ENCODE measurements at places on chromosomes 13 and 19.

GRCh38 chr19:49684251-49684982, 5.0 kb upstream of the ADM5 start:
- DNase-seq = peak; percentile 34

DNA sequence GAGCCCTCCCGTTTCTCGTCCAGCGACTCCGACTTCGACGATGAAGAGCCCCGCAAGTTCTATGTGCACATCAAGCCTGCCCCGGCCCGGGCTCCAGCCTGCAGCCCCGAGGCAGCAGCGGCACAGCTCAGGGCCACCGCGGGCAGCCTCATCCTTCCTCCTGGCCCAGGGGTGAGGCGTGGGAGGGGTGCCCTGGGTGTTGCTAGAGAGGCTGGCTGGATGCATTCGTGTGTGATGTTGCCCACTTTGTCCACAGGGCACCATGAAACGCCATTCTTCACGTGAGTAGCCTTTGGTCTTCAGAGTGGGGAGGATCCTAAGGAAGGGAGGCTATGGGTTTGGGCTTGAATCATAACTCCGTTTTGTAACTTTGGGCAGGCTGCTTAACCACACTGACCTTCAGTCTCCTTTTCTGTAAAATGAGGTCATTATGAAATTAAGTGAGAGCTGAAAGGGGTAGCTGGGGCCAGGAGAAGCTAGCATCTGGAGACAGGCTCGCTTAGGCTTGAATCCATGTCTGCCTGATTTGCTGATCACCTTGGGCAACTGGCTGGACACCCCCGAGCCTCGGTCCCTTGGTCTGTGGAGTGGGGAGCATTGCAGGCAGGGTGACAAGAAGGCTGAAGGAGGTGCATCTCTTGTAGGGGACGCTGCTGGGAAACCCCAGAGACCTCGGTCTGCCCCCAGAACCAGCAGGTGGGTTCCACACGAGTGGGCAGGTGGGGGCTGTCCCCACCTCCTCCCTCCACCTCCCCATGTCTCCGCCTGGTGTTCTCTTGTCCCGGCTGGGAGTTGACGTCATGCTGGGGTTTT, 18.7 kb upstream of the B3GNT3 start:
- no peak for DNase-seq

- DNase-seq = no peak
Measured at GRCh38 chr19:35955881-35956634, 19.9 kb downstream of the LRFN3 start.

GRCh38 chr19:56660381-56661107, 11.0 kb downstream of the ZNF835 start:
- DNase-seq = peak; percentile 56

DNA sequence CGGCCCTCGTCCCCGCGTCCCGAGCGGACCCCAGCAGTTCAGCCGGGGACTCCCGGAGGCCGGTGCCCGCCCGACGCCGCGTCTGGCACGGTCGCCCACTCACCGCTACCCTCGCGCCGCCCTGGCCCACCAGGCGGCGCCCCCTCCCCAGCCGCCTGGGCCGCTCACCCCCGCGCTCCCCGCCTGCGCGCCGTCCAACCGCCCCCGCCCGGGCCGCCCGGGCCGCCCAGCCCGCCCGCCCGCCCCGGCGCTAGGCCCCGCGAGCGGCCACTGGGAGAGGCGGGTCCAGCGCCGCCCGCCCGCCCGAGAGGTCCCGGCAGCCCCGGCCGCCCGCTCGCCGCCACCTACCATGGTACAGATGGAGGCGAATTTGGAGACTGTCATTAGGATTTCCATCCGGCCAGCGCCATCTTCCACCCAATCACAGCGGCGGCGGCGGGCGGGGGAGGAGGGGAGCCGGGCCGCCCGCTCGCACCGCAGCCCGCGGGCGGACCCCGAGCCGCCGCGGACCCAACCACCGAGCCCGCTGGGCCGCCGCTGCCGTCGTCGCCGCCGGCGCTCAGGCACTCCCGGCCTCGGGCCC, at the start of gene USP12:
Gene USP12 (minus strand): TSS at position 568 of the 583 bp plus-strand sequence. CDS start 172 bp downstream, at position 396.
- DNase-seq = no peak

DNA sequence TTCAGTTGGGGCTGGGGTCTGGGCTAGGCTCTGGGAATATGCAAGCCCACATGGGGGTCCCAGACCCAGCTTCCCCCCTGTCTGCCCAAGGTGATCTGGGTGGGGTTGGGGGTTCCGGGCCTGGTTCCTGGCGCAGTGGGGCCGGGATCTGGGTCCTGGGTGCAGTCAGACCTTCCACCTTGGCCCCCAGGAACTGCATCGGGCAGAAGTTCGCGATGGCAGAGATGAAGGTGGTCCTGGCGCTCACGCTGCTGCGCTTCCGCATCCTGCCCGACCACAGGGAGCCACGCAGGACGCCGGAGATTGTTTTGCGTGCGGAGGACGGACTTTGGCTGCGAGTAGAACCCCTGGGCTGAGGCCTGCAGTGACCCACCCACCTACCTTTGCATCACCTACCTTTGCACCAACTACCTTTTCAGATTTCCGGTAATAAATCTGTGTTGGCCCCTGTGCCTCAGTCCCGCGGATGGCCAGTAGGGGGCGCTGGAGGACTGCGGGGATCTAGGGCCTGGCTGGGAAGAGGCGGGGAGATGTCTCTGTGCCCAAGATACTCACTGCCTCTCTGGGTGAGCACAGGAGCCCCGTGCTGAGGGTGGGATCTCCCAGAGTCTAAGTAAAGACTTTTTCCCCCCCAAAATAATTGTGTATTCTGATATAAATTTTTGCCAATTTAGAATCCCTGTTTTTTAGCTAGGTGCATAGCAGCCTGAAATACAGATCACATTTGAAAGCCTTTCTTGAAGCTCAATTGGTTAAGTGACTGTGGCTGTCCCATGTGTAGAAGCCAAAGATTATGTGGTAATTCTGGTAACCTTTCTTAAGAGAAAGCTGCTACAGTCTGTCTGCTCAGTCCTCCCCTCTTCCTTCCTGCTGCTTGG, 11.5 kb upstream of the CYP4F3 start:
- peak; percentile 65 for DNase-seq

GRCh38 chr19:39328046-39328705, 7.5 kb upstream of the LRFN1 start:
- peak; percentile 85 for DNase-seq

DNA sequence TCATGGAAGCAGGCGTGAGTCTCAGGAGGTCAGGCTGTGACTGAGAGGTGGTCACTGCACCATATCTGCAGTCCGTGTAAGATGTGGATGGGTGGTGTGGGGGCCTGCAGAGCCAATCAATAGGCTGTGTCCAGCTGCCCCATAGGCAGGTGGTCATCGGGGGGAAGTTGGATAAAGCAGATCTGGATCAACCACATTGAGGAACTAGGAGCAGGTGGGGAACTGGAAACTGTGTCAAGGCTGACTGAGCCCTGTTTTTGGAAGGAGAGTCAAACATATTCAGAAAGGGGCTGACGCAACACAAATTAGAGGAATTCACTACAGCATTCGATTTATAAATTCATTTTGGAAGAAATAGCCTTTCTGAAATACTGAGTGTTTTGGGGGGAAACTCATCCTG, 15.0 kb downstream of the CLEC4M start:
- DNase-seq = no peak

DNA sequence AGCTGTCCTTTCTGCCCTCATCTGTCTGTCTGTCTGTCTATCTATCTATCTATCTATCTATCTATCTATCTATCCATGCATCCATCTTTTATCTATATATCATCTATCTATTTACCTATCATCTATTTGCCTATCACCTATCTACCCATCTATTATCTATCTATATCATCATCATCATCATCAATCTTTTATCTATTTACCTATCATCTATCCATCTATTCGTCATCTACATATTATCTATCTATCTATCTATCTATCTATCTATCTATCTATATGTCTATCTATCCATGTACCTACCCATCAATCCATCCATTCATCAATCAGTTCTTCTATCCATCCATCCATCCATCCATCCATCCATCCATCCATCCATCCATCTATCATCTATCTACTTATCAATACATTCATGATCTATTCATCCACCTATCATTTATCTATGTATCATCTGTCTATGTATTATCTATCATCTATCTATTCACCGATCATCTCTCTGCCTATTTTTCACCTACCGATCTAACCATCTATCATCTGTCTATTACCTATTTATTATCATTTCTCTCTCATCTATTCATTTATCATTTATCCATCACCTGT, 49.2 kb upstream of the ADGRE1 start:
- no peak for DNase-seq

GRCh38 chr13:38135592-38135991, 214.1 kb upstream of the UFM1 start:
- DNase-seq = no peak
